ENCODE measurements at places on chromosomes 5 and 9. TPM values are rescaled to one million over a fixed set of nuclear protein-coding genes. Genes with fewer than 3 reads are reported as not detected.

- DNase-seq: no peak
Measured at GRCh38 chr9:115296831-115297565, 179.0 kb upstream of the TNC start.

DNA sequence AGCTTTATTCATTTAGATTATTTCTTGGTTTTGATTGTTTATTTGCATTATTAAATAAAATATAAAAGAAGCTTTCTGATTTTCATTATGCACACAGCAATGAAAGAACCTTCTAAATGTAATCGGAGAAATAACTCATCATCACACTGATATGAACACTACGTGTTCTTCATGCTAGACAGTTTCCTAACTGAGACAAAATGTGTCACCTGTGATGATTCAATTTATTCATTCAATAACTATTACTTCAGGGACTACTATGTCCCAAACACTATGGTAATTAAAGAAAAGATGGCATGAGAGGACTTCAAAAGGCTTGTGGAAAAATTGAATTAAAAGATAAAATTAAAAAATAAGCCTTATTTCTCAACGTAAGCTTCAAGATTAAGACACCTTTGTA, 118.1 kb downstream of the SPEF2 start:
- no peak for DNase-seq

PCDHGA3 gene
- total RNA-seq: 8.6 TPM

CCT5 gene
- total RNA-seq: 107 TPM

DNA sequence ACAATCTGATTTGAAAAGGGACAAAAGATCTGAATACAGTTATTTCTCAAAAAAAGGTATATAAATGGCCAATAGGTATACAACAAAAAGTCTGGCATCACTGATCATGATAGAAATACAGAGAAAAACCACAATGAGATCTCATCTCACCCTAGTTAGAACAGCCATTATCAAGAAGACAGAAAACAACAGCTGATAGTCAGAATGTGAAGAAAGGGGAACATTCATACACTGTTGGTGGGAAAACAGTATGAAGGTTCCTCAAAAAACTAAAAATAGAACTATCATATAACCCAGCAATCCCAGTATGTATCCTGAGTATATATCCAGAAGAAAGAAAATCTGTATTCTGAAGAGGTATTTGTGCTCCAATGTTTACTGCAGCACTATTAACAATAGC, 75.7 kb upstream of the OR2K2 start:
- no peak for DNase-seq

CDH6 gene
- total RNA-seq: 2.5 TPM

- DNase-seq: no peak
Measured at GRCh38 chr5:172801179-172801671, 30.2 kb upstream of the DUSP1 start.

- no peak for DNase-seq
Measured at GRCh38 chr9:18666986-18667772, 193.2 kb downstream of the ADAMTSL1 start.

DNA sequence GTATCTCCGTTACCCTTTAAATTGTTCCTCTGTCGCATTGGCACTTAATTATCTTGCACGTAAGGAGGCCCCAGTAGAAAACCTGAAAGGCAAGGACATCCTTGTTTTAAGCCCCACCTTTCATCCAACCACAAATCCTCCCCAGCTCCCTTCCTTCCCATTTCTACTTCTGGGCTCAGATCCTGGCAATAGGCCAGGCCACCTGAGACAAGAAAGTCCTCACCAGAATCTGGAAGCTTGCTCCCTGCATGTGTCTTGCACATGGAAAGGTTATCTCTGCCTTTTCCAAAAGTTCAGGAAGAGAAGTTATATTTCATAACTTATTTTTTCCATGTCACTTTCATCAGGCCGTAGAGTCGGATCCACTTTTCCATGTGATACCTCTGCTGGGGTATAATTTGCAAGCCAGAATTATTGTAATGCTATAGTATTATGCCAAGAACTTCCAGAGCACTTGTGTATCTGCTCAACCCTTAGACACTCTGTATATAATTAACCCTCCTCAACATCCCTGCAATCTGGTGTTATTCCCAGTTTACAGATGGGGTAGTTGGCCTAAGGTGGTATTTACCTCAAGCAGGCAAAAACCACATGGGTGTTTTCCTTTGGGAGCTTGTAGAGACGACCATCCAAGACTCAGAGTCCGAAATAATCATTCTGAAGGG, 2.6 kb upstream of the SHB start:
- DNase-seq: no peak

Measured in ovary (tissue), 10 donors.